Neural crest cell (in vitro differentiated cells): ENCODE measurements at places on chromosomes 12 and 14. TPM values are rescaled to one million over a fixed set of nuclear protein-coding genes. Genes with fewer than 3 reads are reported as not detected.
A peak's percentile ranks its signal among the peaks of the same experiment; 100 is the strongest.

ZBTB42 gene
- total RNA-seq = 2.2 and 2.7 TPM in 2 replicates

EXOC3L4 gene
- not detected in 2 replicates for total RNA-seq

RHOJ gene
- total RNA-seq = 28.0 and 34.6 TPM in 2 replicates

CYP27B1 gene
- total RNA-seq = 3.2 and 4.2 TPM in 2 replicates

GPR137C gene
- 3.9 and 4.2 TPM in 2 replicates for total RNA-seq

BEGAIN gene
- 3.0 and 4.8 TPM in 2 replicates for total RNA-seq

SPRING1 gene
- 47.8 and 50.8 TPM in 2 replicates for total RNA-seq

OTX2 gene
- 0.77 and 0.84 TPM in 2 replicates for total RNA-seq

CCDC177 gene
- 7.5 and 7.7 TPM in 2 replicates for total RNA-seq

GRCh38 chr12:124633365-124634362 lies 66.3 kb upstream of the NCOR2 start:
- no peak for DNase-seq
- H3K36me3 ChIP-seq = no peaks in the 10 kb centered on the region
- H3K4me3 ChIP-seq = no peak overlapping the region
- H3K27me3 ChIP-seq = no peaks in the 10 kb centered on the region
- peaks cover 26% of the 10 kb centered on the region for H3K4me1 ChIP-seq

- no peak for DNase-seq
- no peak overlapping the region for H3K4me3 ChIP-seq
- no peaks in the 10 kb centered on the region for H3K27me3 ChIP-seq
- no peaks in the 10 kb centered on the region for H3K4me1 ChIP-seq
- H3K27ac ChIP-seq = no peak overlapping the region
Observed at GRCh38 chr12:126891789-126892188, 1375.2 kb upstream of the TMEM132C start.

- H3K27ac ChIP-seq = peak overlapping the region; percentile 27
- H3K4me3 ChIP-seq = peak overlapping the region; percentile 94
- H3K36me3 ChIP-seq = no peaks in the 10 kb centered on the region
Observed at GRCh38 chr14:85531587-85532373, 1.8 kb downstream of the FLRT2 start.

DNA sequence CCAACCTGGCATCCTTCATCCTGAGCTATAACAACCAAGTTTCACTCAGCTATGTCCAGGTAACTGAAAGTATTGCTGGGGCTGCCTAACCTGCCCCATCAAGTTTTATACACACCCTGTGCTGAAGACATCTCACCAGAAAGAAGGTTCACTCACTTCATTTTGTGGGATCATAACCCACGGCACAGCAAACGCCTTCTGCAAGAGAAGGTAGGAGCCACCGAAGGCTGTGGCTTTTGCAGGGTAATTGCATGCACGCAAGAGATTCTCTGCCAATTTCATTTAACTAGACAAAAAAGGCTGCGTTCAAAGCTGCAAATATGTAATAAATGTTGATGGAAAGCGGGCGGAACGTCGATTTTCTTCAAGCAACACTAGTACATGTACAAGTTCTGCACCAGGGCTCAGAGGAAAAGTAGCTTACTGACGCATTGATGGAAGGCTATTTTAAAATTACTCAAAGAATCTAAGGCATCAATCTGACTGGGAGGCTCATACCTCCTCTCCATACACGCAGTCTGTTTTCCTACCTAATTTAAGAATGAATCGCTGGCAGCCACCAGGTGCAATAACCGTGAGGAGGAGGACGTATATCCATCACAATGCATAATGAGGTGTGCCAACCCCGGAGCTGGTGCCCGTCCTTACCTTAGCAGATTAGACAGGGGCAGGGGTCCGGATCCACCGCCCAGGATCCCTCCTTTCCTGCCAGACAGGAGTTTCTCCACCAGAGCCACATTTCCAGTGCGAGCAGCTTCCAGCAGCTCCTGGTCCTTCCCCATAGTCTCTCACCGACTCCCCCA lies 1.1 kb downstream of the ANKS1B start:
- H3K27ac ChIP-seq = no peak overlapping the region
- H3K4me3 ChIP-seq = peak overlapping the region; percentile 71
- peaks cover 64% of the 10 kb centered on the region for H3K27me3 ChIP-seq
- peaks cover 10% of the 10 kb centered on the region for H3K4me1 ChIP-seq

GRCh38 chr12:43733687-43734086 lies 24.9 kb downstream of the PUS7L start:
- no peaks in the 10 kb centered on the region for H3K36me3 ChIP-seq
- H3K27me3 ChIP-seq = no peaks in the 10 kb centered on the region
- H3K4me1 ChIP-seq = no peaks in the 10 kb centered on the region
- no peak overlapping the region for H3K27ac ChIP-seq

DNA sequence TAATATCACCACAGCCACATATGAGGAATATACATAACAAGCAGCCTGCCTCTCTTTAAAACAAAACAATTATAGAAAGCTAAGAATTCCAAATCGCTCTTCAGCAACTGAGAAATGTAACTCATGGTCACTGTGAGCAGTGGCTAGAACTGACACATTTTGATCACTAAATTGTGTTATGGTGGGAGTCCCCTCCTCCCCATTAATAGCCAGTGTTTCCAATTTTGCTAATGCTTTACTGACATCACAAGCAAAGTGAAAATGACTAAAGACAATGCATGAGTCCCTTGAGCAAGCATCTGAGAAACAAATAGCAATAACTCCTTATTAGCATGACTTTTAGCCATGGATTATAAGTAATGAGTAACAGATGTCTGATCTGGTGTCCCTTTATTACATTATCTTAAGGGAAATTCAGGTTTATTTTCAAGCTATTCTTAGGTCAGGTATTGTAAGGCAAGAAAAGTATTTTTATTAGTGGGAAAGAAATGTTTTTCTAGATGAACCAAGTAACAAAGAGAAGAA lies 148.3 kb downstream of the KCNH5 start:
- H3K4me1 ChIP-seq = no peaks in the 10 kb centered on the region
- H3K36me3 ChIP-seq = no peaks in the 10 kb centered on the region
- H3K4me3 ChIP-seq = no peak overlapping the region
- H3K27ac ChIP-seq = peak overlapping the region; percentile 19

DNA sequence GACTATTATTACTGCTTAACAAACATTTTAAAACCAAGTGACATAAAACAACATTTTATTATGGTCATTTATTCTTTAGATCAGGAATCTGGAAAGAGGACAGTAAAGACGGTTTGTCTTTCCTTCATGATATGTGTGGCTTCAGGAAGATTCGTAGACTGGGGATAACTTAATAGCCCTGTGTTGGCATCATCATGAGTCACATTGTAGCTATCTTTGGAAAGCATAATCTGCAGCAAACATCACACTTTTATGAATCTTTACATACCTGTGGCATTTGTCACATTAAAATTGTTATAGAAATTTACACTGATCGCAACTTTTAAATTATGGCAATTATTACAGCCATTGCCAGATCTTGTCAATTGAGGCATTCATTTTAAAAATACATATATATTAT lies 397.1 kb downstream of the NOVA1 start:
- no peak for DNase-seq
- H3K36me3 ChIP-seq = peaks cover 2% of the 10 kb centered on the region
- peaks cover 23% of the 10 kb centered on the region for H3K4me1 ChIP-seq
- no peak overlapping the region for H3K27ac ChIP-seq
- no peak overlapping the region for H3K4me3 ChIP-seq

DNA sequence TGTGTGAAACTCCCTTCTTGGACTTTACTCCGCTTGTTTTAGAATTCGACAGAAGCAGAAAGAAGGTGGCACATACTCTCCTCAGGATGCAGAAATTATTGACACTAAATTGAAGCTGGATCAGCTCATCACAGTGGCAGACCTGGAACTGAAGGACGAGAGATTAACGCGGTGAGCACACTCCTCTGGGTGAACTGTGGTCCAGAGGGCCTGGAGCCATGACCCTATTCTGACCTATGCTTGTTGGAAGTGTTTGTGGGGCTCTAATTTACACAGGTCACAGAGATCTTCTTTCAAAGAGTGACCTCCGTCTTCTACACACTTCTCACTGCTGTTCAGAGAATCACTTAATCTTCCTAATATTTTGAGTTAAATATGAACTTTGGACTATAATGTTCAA lies 72.5 kb upstream of the MYF6 start:
- no peak for DNase-seq
- no peaks in the 10 kb centered on the region for H3K27me3 ChIP-seq
- no peak overlapping the region for H3K4me3 ChIP-seq
- no peaks in the 10 kb centered on the region for H3K36me3 ChIP-seq
- H3K27ac ChIP-seq = no peak overlapping the region

DNA sequence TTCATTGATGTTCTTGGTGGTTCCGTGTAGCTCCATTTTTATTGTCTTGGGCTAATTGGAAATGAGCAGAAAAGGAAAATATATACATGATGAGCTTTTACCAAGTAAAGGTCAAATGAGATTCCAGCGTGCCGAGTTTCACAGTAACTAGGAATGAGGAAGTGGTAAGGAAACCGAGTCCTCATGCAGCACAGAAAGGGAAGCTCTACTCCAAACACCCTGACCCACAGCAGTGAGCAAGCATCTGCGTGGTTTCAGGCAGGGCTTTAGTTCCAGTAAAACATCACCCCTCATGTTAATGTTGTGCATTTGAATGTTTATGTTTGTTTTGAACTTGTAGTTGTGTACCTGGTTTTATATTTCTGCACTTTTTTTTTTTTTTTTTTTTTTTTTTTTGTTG lies 208.0 kb downstream of the SLC41A2 start:
- H3K27me3 ChIP-seq = no peaks in the 10 kb centered on the region
- H3K36me3 ChIP-seq = no peaks in the 10 kb centered on the region
- no peak overlapping the region for H3K27ac ChIP-seq
- no peak for DNase-seq
- H3K4me3 ChIP-seq = no peak overlapping the region

DNA sequence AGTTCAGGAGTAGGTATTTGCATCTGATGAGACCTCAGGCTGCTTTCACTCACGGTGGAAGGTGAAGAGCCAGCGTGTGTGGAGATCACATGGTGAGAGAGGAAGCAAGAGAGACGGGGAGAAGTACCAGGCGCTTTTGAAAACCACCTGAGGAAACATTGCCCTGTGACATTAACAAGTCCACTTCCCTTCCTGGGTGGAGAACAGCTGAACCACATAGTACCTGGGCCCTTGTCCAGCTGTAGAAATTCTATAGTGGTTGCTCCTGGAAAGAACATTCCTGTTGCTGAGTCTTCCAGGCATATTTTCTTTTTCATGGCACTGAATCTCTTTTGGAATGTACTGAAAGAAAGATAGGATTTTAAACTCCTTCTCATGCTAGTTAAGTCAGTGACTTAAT lies 87.3 kb upstream of the RIN3 start:
- no peak overlapping the region for H3K4me3 ChIP-seq
- no peaks in the 10 kb centered on the region for H3K4me1 ChIP-seq
- no peak for DNase-seq
- H3K27ac ChIP-seq = no peak overlapping the region
- H3K36me3 ChIP-seq = no peaks in the 10 kb centered on the region
- H3K27me3 ChIP-seq = no peaks in the 10 kb centered on the region

- no peaks in the 10 kb centered on the region for H3K27me3 ChIP-seq
- no peak overlapping the region for H3K27ac ChIP-seq
- no peak overlapping the region for H3K4me3 ChIP-seq
- DNase-seq = no peak
- H3K36me3 ChIP-seq = no peaks in the 10 kb centered on the region
- peaks cover 24% of the 10 kb centered on the region for H3K4me1 ChIP-seq
Observed at GRCh38 chr12:88310666-88311065, 168.6 kb downstream of the TMTC3 start.

GRCh38 chr14:46256381-46256780 lies 395.2 kb downstream of the RPL10L start:
- no peaks in the 10 kb centered on the region for H3K4me1 ChIP-seq
- DNase-seq = no peak
- H3K27ac ChIP-seq = no peak overlapping the region
- H3K27me3 ChIP-seq = no peaks in the 10 kb centered on the region

- H3K36me3 ChIP-seq = no peaks in the 10 kb centered on the region
- H3K4me3 ChIP-seq = peak overlapping the region; percentile 94
- H3K4me1 ChIP-seq = peaks cover 53% of the 10 kb centered on the region
- H3K27ac ChIP-seq = no peak overlapping the region
- H3K27me3 ChIP-seq = no peaks in the 10 kb centered on the region
- DNase-seq = no peak
Observed at GRCh38 chr14:95536671-95537070, 1.8 kb downstream of the GLRX5 start.

- peaks cover 28% of the 10 kb centered on the region for H3K4me1 ChIP-seq
- peak; percentile 57 for DNase-seq
- H3K4me3 ChIP-seq = peak overlapping the region; percentile 66
- H3K36me3 ChIP-seq = peaks cover 7% of the 10 kb centered on the region
- peaks cover 24% of the 10 kb centered on the region for H3K27me3 ChIP-seq
Observed at GRCh38 chr14:104820669-104821228, 19.8 kb downstream of the ZBTB42 start.

- no peaks in the 10 kb centered on the region for H3K27me3 ChIP-seq
- DNase-seq = no peak
- no peaks in the 10 kb centered on the region for H3K36me3 ChIP-seq
- no peak overlapping the region for H3K4me3 ChIP-seq
Observed at GRCh38 chr12:58090685-58091084, 149.3 kb downstream of the ATP23 start.

GRCh38 chr14:91237219-91237618 lies 7.3 kb downstream of the GPR68 start:
- H3K27ac ChIP-seq = no peak overlapping the region
- H3K36me3 ChIP-seq = no peaks in the 10 kb centered on the region
- DNase-seq = no peak
- H3K27me3 ChIP-seq = peaks cover 14% of the 10 kb centered on the region
- no peak overlapping the region for H3K4me3 ChIP-seq

GRCh38 chr14:42523666-42524065 lies 917.0 kb downstream of the LRFN5 start:
- no peak for DNase-seq
- no peaks in the 10 kb centered on the region for H3K27me3 ChIP-seq
- peaks cover 11% of the 10 kb centered on the region for H3K4me1 ChIP-seq

DNA sequence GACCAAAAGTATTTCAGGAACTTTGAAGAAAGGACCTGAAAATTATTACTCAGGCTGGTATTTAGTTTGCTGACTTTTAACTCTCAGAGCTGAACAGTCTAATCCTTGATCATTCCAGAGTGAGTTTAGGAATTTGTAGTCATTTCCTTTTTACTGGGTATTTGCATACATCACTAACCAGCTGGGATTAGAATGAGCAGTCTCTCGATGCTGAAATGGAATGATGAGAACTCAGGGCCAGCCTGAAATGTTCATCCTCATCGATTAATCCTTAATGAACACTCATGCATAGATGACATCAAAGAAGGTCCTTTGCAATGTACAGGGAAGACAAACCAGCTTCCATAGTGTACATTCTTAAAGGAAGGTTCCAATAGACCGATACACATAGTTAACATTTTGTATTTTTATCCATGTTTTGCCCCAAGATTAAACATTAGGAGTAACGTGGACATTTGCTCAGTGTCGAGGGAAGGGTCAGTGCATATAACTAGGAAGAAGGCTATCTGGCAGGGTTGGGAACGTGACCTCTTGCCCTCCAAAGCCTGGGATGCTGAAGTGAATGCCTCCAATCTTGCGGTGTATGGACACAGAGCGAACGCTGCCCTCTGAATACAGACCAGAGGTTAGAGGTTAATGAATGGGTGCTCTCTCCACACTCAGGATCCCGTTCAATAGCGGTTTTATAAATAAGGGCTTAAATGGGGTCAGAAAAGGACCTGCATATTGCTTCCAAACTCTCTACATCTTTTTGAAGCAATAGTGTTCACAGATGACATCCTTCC lies 14.5 kb downstream of the FBXL14 start:
- no peak for DNase-seq
